ENCODE measurements at places on chromosomes 4 and X. TPM values are rescaled to one million over a fixed set of nuclear protein-coding genes. Genes with fewer than 3 reads are reported as not detected.

DNA sequence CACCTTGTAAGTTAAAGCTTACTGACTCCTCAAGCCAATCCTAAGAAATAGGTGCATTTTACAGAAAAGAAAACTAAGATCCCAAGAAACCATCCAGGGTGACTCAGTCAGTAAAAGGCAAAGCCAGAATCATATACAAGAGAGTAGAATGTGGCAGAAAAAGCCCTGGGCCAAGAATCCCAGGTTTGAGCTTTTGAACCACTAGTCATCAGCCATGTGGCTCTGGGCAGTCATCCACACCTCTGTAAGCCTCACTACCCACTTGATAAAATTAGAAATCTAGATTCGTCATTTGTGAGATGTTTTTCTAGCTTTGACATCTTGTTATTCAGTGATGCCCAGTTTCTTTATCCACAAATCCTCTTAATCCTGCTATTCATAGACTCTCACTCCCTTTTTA, 122.2 kb upstream of the PDE5A start:
- H3K4me1 ChIP-seq, result no peaks in the 10 kb centered on the region
- DNase-seq, result no peak

DNA sequence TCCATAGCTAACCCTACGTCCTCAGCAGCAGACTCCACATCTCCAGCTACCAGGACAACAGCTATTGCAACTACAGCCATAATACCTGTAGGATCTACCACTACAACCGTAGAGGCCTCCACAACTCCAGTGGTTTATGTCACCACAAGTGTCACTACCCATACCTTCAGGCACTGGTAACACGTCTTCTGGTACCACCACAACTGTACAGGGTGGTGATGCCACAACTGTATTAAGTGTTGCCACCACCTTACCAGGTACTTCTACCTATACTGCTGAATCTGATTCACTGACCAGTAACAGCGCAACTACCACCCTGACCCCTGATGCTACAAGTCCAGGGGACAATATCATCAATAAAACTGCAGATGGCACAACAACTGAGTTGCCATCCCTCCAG, 34.6 kb upstream of the CABS1 start:
- H3K27ac ChIP-seq, result no peak overlapping the region
- H3K4me1 ChIP-seq, result no peaks in the 10 kb centered on the region
- no peaks in the 10 kb centered on the region for H3K27me3 ChIP-seq

- H3K36me3 ChIP-seq, result no peaks in the 10 kb centered on the region
- H3K4me3 ChIP-seq, result no peak overlapping the region
- H3K27me3 ChIP-seq, result no peaks in the 10 kb centered on the region
- no peaks in the 10 kb centered on the region for H3K4me1 ChIP-seq
Observed at GRCh38 chr4:89539374-89539773, 231.8 kb upstream of the GPRIN3 start.

Gene ANTXR2
- total RNA-seq, result 111 TPM

DNA sequence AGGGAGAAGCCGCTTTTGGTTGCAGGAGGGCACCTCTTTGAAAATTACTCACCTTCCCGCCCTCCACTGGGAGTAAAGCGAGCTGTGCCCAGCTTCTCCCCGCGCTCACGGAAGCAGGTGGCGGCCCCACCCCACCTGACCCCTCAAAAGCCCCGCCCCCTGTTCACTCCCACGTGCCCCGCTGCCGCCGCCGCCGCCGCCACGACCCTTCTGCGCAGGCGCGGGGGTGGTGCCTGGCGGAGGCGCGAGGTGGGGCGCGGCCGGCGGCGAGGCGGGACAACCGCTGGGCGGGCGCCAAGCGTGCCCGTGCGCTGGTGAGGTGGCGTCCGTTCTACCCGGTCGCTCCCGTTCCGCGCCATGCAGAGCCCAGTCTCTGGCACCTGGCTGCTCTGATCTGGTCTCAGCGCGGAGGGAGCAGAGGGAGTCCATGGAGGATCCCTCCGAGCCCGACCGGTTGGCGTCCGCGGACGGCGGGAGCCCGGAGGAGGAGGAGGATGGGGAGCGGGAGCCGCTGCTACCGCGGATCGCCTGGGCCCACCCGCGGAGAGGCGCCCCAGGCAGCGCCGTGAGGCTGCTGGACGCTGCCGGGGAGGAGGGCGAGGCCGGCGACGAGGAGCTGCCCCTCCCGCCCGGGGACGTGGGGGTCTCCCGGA, at the start of gene PI4K2B:
Gene PI4K2B (plus strand): TSS at position 297 of the 653 bp plus-strand sequence. CDS start 131 bp downstream, at position 428.
- no peaks in the 10 kb centered on the region for H3K36me3 ChIP-seq
- peaks cover 27% of the 10 kb centered on the region for H3K4me1 ChIP-seq
- H3K27me3 ChIP-seq, result no peaks in the 10 kb centered on the region
- DNase-seq, result peak; percentile 96
- H3K27ac ChIP-seq, result peak within 1 kb of the TSS; percentile 99

DNA sequence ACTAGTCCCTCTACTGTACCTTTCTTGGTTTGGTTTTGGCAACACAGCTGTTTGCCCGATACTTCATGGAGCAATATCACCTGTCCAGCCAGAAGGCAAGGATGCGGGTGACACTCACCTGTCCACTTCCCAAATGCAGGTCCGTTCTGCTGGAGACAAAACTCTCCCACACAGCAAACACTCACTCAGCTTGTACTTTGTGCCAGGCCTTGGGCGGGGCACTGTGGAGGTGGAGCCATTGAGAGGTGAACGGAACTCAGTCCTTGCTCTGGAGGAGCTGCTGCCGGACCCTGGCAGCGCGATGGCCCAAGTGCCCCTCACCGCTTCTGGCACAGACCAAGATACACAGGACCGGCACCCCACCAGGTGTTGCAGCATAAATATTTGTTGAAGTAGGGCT, 15.3 kb upstream of the HMGB3 start:
- H3K27me3 ChIP-seq, result no peaks in the 10 kb centered on the region
- no peak for DNase-seq
- no peak overlapping the region for H3K27ac ChIP-seq
- H3K36me3 ChIP-seq, result no peaks in the 10 kb centered on the region
- H3K4me3 ChIP-seq, result no peak overlapping the region
- no peaks in the 10 kb centered on the region for H3K4me1 ChIP-seq

DNA sequence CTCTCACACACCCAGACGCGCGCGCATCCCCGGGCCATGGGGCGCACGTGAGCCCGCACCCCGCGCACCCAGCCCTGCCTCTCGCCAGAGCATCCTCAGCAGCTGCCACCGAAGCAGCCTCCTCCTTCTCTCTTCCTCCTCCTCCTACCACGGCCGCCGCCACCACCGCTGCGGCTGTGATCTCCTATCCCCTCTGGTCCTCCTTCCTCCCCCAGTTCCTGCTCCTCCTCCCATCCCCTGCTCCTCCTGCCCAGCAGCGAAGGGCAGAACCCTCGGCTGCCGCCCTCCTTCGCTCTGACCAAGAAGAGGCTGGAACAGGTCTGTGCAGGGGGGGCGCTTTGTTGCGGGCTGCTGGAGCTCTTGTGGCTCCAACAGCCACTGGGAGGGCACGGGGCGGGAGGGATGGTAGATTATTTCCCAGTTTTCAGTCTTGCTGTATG, 148.7 kb upstream of the CHRDL1 start:
- peaks cover 16% of the 10 kb centered on the region for H3K27me3 ChIP-seq
- H3K4me3 ChIP-seq, result peak overlapping the region; percentile 38
- no peaks in the 10 kb centered on the region for H3K4me1 ChIP-seq
- no peaks in the 10 kb centered on the region for H3K36me3 ChIP-seq
- peak; percentile 36 for DNase-seq

GRCh38 chr4:122830426-122831095, 3.9 kb downstream of the FGF2 start:
- peak; percentile 75 for DNase-seq
- H3K4me3 ChIP-seq, result no peak overlapping the region
- H3K4me1 ChIP-seq, result peaks cover 8% of the 10 kb centered on the region
- H3K27ac ChIP-seq, result peak overlapping the region; percentile 20
- H3K36me3 ChIP-seq, result no peaks in the 10 kb centered on the region
- H3K27me3 ChIP-seq, result peaks cover 44% of the 10 kb centered on the region

DNA sequence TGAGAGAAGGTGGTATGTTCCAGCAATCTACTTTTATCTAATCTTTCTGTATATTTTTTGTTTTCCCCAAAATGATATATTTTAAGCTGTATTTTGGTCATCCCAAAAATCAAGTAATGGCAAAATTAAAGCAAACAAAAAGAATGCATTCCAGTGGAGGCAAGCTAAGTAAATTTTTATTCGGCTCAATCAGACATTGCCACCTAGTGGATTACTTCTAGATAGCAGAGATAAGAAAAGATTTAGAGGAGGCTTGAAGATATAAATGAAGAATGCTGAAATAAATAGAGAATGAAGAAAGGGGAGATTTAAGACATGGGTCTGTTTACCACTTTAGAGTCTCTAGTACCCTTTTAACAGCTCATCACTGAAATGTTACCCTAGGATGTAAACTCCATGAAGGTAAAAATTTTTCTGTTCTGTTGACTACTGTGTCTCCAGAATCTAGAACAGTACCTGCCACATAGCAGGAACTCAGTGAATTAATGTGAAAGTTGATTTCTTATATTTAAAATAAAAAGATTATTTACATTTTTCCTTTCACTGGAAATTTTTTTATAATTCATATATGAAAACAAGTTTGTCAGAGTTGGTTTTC, 110.9 kb upstream of the ANK2 start:
- H3K27ac ChIP-seq, result no peak overlapping the region
- DNase-seq, result peak; percentile 59
- no peaks in the 10 kb centered on the region for H3K27me3 ChIP-seq
- H3K4me1 ChIP-seq, result no peaks in the 10 kb centered on the region
- H3K4me3 ChIP-seq, result no peak overlapping the region

DNA sequence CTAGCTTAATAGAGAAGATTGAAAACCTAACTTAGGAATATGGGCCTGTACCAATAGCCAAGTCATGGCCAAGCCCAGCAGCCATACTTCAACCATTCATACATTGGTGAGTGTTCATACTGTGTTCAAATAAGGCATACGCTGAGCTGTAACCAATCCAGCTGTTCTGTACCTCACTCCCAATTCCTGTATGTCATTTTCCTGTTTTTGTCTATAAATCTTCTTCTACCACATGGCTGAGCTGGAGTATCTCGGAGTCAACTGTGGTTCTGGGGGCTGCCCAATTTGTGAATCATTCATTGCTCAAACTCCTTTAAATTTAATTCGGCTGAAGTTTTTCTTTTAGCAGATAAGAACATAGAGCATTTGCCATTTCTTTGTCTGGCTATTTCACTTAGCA, 195.3 kb upstream of the ANKRD50 start:
- H3K36me3 ChIP-seq, result no peaks in the 10 kb centered on the region
- no peak overlapping the region for H3K4me3 ChIP-seq
- H3K27ac ChIP-seq, result no peak overlapping the region
- H3K27me3 ChIP-seq, result no peaks in the 10 kb centered on the region

Gene TMEM47
- total RNA-seq, result 39.7 TPM

DNA sequence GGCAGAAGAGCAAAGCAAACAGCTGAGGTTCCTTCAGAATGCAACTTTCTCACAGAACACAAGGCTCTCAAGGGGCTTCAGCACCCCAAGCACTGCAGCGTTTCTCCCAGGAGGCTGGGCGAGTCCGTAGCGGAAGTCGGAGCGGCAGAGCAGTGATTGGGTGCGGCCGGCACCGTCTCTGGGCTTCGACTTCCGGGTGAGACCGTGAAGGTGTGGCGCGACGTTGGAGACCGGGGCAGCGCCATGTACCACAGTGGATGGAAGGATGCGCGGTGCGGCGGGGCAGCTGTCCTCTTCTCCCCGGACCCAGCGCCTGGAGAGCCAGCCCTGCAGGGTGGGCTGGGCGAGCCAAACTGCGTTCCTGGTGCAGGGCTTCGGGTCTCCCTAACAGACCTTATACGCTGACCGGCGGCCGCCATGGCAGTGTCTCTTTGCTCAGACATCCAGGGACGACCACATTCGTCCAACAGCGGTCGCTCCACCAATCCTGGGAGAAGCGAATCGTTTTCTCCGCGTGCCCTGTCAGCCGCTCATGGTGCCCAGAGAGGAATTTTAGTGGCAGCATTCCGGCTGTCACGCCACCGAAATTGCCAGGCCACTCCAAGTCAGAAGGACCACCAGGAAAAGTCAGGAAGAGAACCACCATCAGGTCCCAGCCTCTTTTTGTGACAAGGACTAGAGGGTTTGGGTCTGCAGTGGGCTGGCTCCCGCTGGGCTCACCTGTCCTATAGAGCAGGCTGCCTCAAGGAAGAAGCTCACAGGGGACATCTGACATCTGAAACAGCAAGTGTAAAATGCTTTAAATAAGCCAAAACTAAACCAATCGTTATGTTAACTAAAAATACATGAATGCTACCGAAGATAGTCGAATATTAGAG, 20.5 kb downstream of the TRIM61 start:
- H3K27me3 ChIP-seq, result peaks cover 7% of the 10 kb centered on the region
- H3K4me1 ChIP-seq, result peaks cover 24% of the 10 kb centered on the region
- H3K36me3 ChIP-seq, result no peaks in the 10 kb centered on the region
- peak overlapping the region; percentile 77 for H3K4me3 ChIP-seq
- DNase-seq, result peak; percentile 67

Gene RRH
- total RNA-seq, result not detected

GRCh38 chrX:111869639-111870034, 6.3 kb upstream of the TRPC5OS start:
- H3K4me3 ChIP-seq, result no peak overlapping the region
- H3K4me1 ChIP-seq, result no peaks in the 10 kb centered on the region
- peak; percentile 83 for DNase-seq

- H3K36me3 ChIP-seq, result no peaks in the 10 kb centered on the region
- no peaks in the 10 kb centered on the region for H3K4me1 ChIP-seq
- H3K27ac ChIP-seq, result no peak overlapping the region
- DNase-seq, result no peak
- no peaks in the 10 kb centered on the region for H3K27me3 ChIP-seq
Observed at GRCh38 chr4:140816806-140817510, 60.8 kb upstream of the TBC1D9 start.

Gene ZFP42
- total RNA-seq, result not detected

GRCh38 chrX:125954236-125954635, 211.9 kb downstream of the DCAF12L2 start:
- no peaks in the 10 kb centered on the region for H3K27me3 ChIP-seq
- H3K27ac ChIP-seq, result no peak overlapping the region
- H3K4me3 ChIP-seq, result no peak overlapping the region
- H3K4me1 ChIP-seq, result no peaks in the 10 kb centered on the region

GRCh38 chr4:85905761-85906160, 430.8 kb downstream of the ARHGAP24 start:
- peak; percentile 57 for DNase-seq
- no peaks in the 10 kb centered on the region for H3K27me3 ChIP-seq
- H3K4me1 ChIP-seq, result peaks cover 26% of the 10 kb centered on the region
- H3K27ac ChIP-seq, result no peak overlapping the region
- H3K4me3 ChIP-seq, result no peak overlapping the region
- H3K36me3 ChIP-seq, result no peaks in the 10 kb centered on the region

Gene TET2
- 26.3 TPM for total RNA-seq

DNA sequence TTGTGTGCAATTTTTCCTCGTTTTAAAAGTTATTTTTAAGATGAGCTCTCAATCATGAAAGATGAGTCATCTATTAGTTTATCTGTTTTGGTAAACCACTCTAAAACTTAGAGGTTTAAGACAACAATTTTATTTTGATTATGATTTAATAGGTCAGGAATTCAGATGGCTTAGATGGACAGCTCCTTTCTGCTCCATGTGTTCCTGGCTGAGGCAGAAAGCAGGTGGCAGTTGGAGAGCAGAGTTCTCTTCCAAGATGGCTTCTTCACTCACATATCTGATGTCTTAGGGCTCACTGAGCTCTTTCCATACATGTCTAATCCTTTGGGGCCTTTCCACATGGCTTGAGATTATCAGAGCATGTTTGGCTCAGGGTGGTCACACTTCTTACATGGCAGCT, 48.3 kb upstream of the GRPR start:
- no peak overlapping the region for H3K4me3 ChIP-seq
- DNase-seq, result no peak
- no peaks in the 10 kb centered on the region for H3K27me3 ChIP-seq
- no peaks in the 10 kb centered on the region for H3K36me3 ChIP-seq

Data from stomach (tissue), 19 donors.